ENCODE measurements at places on chromosomes 7 and 10.

DNA sequence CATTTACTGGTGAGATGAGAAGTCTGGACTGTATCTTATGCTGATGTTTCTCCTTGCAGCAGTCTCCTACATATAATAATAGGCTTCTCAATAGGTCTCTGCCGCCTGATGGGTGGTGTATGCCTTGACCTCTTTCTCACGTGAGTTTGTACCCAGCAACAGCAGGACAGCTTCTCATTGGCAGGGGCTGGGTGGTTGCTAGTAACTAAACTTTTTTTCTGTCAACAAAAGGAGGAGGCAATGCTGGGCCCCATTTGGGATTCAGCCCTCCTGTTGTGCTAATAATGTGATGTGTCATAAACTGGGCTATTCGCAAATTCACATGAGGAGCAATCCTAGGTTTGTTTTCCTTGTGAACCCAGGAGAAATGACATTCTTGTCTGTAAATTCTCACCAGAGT, 533.6 kb downstream of the GATA3 start:
- no peak for DNase-seq

DNA sequence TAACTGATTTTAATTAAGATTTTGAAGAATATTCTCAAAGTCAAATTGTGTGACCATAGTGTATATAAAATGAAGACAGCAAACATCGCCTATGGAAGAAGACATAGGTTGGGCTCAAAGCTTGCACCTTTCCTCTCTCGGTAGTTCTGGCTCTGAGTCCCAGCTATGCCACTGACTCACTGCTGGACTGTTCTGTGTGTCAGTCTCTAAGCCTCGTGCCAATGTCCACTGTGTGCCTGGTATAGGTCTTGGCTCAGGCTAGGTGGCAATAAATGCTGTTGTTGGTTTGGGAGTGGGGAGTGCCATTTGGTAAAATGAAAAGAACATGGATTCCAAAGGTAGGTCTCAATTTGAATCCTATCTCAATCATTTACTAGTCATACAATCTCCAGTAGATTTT, 137.5 kb upstream of the RHEB start:
- DNase-seq: no peak

- no peak for DNase-seq
These were observed 240.7 kb downstream of the SORCS3 start for GRCh38 chr10:104881740-104882139.

- no peak for DNase-seq
These were observed 20.9 kb downstream of the CYP3A7 start for GRCh38 chr7:99713995-99714570.

DNA sequence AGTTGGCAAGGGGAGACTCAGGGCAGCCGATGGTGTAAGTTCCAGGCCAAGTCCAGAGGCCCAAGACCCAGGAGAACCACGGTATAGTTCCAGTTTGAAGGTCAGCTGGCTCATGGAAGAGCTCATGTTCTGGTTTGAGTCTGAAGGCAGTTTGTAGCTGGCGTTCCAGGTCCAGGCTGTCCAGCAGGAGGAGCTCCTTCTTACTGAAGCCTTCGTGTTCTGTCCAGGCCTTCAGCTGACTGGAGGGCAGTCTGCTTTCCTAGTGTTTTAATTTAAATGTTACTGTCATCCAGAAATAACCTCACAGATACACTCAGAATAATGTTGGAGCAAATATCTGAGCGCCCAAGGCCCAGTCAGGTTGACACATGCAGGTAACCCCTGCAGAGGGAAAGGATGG, 4.2 kb downstream of the SUN1 start:
- DNase-seq: no peak

DNA sequence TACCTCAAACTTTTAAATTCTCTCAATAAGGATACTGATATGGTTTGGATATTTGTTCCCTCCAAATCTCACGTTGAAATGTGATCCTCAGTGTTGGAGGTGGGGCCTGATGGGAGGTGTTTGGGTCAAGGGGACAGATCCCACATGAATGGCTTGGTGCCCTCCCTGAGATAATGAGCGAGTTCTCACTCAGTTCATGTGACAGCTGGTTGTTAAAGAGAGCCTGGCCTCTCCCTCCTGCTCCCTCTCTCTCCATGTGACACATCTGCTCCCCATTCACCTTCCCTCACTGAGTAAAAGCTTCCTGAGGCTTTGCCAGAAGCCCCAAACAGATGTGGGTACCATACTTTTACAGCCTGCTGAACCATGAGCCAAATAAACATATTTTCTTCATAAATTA, 19.2 kb downstream of the ABCB4 start:
- no peak for DNase-seq

- no peak for DNase-seq
These were observed 253.2 kb upstream of the SMIM30 start for GRCh38 chr7:113371416-113372043.

- no peak for DNase-seq
These were observed 85.2 kb upstream of the CDC14C start for GRCh38 chr7:48839108-48839507.

GRCh38 chr7:150408393-150409299, 29.5 kb downstream of the ZNF775 start:
- no peak for DNase-seq

DNA sequence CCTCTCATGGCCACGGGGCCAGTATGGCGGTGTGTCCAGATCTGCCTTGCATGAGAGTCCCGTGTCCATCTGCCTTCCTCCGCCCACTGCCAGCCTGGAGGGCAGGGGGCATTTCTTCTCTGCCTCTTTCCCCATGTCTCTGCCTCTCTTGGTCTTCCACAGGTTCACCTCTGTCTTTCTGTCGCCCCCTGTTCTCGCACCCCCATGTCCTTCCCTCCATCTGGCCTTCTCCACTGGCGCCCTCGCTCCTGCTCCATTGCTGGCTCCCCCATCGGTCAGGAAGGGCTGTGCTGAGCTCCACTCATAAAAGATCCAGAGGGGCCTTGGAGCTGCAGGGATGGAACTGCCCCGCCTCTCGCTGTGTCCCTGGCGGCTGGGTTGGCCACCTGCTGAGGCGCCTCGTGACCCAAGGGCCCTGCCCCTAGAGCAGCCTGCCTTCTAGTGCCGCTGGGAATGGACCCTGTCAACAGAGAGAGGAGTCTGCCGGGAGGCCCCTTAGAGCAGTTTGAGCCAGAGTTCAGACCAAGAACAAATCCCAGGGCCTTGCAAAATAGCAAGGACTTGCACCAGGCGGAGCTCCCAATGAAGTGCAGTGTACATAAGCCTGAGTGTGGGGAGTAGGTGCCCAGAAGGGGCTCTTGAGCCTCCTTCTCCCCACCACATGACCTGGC, 42.0 kb downstream of the GOLGA7B start:
- no peak for DNase-seq

DNA sequence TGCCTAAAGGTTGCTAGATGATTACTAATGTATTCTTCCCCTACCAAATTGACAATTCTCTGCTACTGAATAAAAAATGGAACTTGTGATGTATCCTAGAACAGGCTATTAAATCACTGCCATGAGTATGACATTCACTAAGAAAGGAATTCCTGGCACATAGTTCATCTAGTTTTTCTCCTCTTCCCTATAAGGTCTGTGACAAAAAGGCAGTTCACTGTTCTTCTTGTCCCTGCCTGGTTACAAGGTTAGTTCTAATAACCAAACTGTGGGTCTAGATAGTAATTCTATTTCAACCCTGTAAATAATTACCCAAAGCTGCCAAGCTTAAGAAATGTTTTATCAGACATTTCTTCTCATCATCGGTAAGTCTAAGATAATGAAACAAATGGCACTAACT, 245.6 kb downstream of the BICC1 start:
- no peak for DNase-seq

DNA sequence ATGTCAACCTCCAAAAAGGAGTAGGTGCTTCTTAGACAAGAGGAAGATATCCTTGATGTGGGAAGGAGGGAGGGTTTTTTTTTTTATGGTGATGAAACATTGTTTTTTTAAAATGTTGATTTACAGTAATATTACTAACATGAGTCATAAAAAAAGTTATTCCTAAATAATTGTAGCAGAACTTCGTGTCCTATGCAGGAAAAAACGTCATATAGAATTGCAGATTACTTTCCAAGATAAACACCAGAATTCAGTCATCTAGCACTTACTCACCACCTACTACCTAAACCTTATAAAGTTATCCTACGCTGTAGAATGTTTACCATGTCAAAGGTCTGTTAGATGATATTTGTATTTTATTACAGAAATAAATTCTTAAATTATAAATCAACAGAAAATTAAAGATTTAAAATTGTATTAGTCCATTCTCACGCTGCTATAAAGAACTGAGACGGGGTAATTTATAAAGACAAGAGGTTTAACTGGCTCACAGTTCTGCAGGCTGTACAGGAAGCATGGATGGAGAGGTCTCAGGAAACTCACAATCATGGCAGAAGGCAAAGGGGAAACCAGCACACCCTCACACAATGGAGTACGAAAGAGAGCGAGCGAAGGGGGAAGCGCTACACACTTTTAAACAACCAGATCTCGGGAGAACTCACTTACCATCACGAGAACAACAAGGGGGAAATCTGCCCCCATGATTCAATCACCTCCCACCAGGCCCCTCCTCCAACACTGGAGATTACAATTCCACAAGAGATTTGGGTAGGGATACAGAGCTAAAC, 105.2 kb upstream of the NEBL start:
- no peak for DNase-seq

GRCh38 chr7:124255041-124255655, 222.3 kb upstream of the TMEM229A start:
- no peak for DNase-seq

DNA sequence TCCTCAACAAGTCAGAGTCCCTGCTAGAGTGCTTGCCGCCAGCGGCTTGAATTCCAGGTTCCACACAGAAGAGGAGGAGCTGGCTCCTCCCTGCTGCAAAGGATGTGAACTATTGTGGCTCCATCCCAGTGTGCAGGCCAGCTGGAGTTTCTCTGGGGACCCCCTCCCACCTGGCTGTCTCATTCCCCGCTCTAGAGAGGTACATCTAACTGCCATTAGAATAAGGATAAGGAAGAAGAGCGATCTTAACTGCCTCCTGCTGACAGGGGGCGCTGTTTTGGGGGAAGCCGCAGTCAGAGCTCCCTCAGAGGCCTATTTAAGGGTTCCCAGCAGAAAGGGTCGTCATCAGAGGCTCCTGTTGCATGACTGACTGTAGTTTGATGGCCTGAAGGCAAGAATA, 40.8 kb upstream of the HECW1 start:
- no peak for DNase-seq

DNA sequence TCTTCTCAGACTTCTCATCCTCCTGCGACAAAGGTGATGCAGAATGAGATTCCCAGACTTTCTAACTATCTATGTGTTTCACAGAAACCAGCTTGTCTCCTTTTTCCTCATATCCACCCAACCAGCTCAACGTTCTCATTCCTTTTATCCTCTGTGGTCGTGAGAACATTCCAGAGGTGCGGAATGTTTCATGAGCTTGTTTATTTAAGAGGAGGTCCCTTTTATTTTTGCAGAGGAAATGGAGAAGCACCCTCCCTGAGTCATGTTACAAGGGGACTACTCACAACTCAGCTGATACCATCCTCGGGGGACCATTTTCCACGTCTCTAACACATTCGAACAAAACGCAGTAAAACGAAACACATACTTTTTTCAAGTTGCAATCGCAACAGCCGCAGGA, 93.2 kb downstream of the ZRANB1 start:
- DNase-seq: no peak

DNA sequence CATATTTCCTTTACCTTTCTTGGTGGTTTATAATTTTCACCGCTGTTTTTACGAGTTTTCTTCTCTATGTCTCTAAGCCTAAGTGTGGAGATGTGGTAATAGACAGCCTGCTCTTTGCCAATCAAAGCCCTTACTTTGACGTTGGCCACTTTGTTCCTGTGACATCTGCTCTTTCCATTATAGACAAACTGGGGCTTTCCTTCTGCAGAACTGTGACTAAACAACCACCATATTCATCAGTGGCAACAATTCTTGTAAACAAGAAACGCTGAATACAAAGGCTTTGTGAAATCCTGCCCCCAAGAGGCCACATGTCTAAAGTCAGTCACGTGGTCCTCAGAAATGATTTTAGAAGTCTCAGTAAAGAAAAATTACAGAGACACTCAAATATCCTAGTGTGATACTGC, 59.6 kb upstream of the CAPZA2 start:
- DNase-seq: peak; percentile 37

- DNase-seq: no peak
These were observed 41.4 kb downstream of the BRAF start for GRCh38 chr7:140883378-140883777.

Measured in NCI-H1092 treated with DMSO at 0.1 percent for 48 hours (cell line).